ENCODE measurements at places on chromosomes 2 and 18.

DNA sequence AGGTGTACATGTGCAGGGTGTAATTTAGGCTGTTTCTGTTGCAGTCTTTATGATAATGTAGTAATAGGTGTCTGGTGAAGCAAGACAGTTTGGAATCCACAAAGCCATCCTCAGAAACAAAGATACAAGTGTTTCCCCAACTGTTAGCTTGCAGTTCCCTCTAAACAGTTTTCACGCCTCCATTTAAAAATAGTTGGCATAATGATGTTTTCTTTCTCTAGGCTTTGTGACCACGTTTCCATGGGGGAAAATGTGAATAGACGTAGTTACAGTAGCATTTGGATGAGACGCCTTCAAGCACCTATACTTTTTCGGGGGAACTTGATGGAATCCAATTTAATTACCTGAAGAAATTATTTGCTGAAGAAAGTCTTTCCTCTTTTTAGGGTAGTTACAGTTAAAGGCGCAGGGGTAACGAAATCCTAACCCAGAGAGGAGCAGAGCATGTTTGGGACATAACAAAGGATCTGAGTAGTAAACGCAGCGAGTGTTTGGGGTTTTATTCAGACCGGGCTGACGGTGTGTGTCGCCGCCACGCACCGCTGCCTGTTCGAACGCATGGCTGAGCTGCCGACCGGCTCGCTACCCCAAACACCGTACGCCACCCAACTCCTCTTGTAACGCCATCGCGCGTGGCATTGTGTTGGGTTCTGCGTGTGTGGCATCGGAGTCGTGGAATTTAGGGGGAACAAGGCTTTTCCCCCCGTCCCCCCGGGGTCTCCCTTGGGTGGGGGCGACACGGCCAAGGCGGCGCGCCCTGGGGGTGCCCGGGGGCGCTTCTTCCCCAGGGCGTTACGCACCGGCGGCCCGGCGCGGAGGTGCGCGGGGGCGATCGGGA, 681 bp upstream of the NRP2 start:
- DNase-seq: no peak

- DNase-seq: no peak
Measured at GRCh38 chr18:21680161-21680560, 24.4 kb downstream of the ABHD3 start.

DNA sequence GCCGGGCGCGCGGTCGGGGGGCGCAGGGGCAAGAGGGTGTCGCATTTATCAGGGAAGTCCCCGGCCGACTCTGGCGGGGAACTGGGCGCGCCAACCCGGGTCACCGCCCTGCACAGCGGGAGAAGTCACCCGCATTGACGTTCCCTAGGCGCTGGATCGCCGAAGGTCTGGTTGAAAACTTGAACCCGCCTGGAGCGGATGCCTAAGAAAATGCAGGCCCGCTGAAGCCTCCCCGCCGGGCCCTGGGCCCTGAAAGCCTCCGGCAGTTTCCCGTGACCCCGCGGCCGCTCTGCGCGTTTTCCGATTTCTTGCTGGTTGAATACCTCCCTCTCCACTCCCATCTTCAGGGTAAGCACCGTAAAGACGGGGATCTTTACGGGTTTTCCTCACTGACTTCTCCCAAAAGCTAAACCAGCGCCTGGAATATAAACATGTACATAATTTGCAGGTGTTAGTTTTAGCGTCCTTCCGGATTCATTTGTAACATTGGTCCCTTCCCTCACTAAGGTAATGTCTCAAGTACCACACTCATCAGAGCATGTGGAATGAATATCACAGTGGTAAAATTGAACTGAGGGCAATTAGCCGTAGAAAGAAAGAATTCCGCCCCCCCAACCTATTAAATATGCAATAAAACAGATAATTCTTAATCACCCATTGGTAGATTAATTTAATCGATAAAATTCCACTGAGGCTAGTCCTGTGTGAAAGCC, 675 bp upstream of the SPIRE1 start:
- no peak for DNase-seq

- no peak for DNase-seq
Measured at GRCh38 chr2:160315337-160315736, 115.3 kb upstream of the ITGB6 start.
